ENCODE measurements at places on chromosomes 2 and 18.

GRCh38 chr2:18889565-18890332 is 300.4 kb upstream of the NT5C1B start:
- DNase-seq = no peak

- no peak for DNase-seq
These were observed 6.9 kb downstream of the GDF7 start for GRCh38 chr2:20673686-20674308.

DNA sequence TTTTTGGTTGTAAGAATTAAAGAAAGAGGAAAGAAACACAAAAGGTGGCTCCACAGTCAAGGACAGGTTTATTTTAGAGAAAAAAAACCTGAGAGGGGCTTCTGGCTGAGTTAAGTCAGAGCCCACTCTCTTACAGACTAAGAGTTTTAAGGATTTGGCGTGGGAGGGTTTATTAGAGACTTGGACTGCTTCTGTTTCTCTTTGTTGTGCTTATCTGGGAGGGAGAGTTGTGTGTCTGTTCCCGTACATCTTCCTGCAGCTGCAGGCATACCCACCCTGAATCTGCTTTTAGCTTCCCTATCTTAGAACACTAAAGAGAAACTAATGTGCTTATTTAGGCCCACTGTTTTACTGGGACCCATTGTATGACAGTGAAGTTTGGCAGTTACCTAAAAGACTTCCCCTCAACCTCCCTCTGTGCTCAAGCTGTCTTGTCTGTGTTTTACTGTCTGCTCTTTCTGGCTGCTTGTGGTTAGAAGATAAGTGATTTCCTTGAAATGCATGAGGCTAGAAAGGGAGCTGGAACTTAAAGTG is 2.7 kb downstream of the RSAD2 start:
- DNase-seq = no peak

DNA sequence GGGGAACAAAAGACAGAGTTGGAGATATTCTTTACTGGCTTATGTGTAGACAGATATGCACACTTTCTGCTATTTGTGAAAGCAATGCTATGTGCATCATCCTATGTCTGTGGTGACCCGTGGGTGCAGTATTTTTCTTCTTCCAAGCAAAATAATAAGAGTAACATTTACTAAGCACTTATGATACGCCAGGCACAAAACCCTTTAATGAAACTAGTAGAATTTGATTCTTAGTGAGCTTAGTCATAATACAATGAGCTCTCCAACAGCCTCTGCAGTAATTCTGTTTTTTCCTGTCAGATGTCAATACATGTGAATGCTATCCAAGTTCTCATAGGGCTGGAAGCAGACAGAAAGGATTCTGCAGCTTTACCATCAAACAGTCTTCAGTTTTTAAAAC is 130.6 kb downstream of the RAD51AP2 start:
- DNase-seq = no peak

DNA sequence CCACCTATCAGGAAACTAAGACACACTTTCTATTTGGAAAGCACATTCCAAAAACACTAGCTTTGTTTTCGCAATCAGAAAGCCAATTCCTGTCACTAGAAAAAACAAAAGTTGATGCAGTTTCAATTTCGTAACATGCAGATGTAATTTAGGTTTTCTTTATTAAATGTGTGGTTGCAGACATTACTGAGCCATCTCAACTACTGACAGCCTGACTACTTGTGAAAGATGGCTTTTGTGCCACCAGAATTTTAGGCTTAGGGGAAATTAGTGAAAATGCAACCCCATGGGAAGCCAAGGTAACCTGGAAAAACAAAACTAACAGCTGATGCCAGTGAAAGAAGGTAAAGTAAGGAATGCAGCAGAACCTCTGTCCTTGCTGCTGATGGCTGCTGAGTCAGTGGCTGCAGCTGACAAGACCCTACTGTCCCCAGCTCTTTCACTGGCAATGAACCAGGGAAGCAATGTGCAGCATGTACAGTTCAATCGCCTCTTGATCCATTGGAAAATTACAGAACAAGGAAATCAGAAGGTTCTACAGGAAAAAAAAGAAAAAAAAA is 34.9 kb downstream of the FEZ2 start:
- DNase-seq = no peak

DNA sequence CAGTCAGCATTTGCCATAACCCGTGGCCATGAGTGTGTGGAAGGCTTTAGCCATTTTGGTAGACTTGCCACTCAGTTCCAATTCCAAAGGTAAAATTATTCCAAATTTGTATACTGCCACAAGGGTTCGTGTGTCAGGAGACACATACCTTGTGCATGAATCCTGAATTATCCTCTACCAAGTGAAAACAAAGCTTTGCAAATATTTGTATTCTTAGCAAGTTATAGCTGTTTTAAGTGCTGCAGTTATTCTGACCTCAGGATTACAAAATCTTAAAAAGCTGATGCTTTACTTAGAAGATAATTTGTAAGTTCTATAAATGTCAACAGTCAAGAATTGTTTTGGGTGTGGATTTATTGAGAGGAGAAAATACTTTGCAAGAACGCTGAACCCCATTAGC is 100.6 kb downstream of the ANTXR1 start:
- DNase-seq = no peak

GRCh38 chr2:50026236-50026635 is 871.9 kb upstream of the FSHR start:
- DNase-seq = no peak

- DNase-seq = no peak
These were observed 43.9 kb downstream of the CHMP3 start for GRCh38 chr2:86519349-86519748.

GRCh38 chr2:96869822-96870625 is at the start of gene SEMA4C:
TSS of gene SEMA4C (minus strand) at chr2:96870080. CDS start at chr2:96867886, 2,194 bp downstream.
- DNase-seq = no peak

- no peak for DNase-seq
These were observed 74.6 kb upstream of the ZFP36L2 start for GRCh38 chr2:43300781-43301583.

All from activated T-cell treated with anti-CD3 and anti-CD28 coated beads for 4 hours (primary cell).